ENCODE measurements at places on chromosomes 12 and 14.

GRCh38 chr12:52394836-52395405 is 9.5 kb upstream of the KRT84 start:
- no peak for DNase-seq

DNA sequence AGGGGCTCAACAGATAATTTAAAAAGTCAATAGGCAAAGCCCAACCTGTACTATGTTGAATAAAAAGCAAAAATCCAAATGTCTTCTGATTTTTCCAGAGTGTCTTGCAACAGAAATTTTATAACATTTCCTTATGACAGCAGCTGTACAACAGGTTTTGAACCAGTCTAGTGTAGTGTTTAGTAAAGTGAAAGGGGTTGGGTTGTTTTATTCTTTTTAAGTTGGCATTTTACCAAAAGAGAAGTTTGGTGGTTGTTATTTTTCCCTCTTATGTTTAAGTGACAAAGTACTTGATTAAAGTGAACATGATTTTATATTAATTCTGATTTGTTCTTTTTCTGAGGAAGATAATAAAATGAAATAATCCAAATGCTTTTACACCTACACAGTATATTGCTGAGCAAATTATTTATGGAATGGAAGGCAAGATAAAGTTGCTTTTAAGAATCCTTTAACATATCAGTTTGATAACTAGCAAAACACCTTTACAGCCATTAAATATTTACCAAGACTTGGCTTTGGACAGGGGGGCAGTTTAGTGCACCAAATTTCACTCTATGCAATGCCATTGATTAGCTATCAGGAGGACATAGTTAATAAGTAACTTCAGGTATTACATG is 128.9 kb downstream of the FOXA1 start:
- no peak for DNase-seq

GRCh38 chr12:25553098-25553497 is at the start of gene LMNTD1:
LMNTD1 (minus strand) TSS chr12:25553283; CDS start chr12:25552959, 324 bp downstream.
- peak; percentile 74 for DNase-seq

DNA sequence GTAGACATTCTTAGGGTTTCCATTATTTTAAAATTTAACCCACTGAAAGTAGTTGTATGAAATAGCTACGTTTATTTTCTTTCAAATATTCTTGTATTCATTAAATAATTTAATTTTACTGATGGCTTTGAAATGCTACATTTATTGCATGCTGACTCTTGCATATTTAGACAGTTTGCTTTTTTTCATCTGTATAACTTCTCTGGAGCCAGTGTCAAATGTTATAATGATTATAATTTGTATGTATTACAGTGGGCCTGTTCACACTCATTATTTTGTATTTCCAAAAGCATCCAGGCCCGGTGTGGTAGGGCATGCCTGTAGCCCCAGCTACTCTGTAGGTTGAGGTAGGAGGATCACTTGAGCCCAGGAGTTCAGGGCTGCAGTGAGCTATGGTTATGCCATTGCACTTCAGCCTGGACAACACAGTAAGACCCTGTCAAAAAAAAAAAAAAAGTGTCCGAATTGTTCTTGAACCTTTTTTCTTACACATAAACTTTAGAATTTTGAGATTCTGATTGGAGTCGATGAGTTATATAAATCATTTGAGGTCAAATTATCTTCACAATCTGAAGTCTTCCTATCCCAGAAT is 905 bp downstream of the ZNF84 start:
- peak; percentile 10 for DNase-seq

- peak; percentile 17 for DNase-seq
Observed at GRCh38 chr12:14892726-14893505, 7.3 kb upstream of the MGP start.

DNA sequence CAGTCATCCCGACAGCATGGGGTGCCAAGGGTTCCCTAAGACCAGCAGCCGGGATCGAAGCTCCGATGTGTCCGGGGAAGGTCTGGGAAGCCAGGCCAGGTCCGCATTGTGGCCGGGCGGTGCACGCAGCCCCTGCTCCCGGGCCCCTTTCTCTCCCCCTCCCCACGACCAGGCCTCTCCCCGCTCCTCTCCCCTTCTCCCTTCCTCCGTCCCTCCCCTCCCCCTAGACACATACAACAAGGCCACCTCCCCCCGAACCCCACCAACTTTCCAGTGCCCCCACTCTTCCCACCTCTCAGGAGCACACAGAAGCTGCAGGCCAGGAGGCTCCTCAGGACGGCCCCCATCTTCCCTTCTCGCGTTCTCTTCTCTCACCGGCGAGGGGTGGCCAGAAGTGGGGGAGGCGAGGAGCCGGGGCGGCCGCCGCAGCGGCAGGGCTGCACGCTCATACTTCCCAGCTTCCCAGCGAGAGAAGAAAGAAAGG is 413 bp downstream of the LRP6 start:
- DNase-seq = no peak
